ENCODE measurements at places on chromosomes 13 and 19.
A peak's percentile ranks its signal among the peaks of the same experiment; 100 is the strongest.

DNA sequence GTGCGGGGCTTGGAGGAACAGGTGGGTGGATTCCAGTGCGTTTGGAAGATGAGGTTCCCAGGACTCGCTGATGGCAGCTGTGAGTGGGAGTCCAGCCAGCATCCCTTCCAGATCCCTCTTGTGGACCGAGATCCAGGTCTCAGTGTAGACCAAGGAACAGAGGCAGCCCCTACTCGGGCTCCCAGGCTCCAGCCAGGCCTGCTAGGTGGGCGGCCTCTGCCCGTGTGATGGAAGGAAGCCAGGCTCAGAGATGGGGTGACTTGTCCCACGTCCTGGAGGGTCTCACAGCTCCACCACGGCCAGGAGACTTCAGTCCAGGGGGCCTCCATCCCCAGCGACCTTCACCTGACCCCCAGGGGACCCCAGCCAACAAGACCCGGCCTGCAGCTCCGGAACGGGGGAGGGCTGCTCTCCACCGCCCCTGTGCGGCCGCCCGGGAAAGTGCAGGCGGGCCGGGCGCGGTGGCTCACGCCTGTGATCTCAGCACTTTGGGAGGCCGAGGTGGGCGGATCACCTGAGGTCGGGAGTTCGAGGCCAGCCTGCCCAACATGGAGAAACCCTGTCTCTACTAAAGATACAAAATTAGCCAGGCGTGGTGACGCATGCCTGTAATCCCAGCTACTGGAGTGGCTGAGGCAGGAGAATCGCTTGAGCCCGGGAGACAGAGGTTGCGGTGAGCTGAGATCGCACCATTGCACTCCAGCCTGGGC lies 729 bp upstream of the MADCAM1 start:
- no peak for DNase-seq

DNA sequence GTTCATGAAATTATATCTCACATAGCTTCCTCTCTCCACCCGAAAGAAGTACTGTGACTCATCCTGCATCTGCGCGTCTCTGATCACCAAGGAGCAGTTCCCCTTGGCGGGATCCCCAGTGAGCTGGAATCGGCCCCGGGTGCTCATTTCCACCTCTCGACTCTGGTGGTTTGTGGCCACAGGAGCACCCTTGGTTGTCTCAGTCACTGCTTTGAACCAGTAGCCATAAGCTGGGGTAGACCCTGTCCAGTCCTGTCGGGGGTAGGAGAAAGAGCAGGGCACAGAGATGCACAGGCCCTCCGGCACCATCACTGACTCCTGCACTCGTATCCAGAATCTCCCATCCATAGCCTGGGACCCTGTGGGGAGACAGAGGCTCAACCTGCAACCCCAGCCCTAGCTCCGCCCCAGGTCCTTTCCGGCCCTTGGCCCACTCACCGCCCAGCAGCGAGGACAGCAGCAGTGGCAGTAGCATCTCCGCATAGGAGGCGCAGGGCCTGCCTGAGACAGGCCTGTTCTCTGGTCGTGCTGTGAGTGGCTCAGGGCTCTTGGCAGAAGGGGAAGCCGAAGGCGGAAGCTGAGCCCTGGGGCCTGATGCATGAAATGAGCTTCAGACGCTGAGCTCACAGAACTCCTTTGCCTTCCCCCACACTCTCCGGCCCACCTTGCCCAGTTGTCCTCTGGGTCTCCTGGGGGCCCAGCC lies at the start of gene SIGLEC10:
Gene SIGLEC10 (minus strand): TSS at position 536 of the 703 bp plus-strand sequence. CDS start 61 bp downstream, at position 475.
- peak; percentile 98 for DNase-seq

- no peak for DNase-seq
These were observed 82.8 kb upstream of the MRI1 start for GRCh38 chr19:13681509-13681908.

DNA sequence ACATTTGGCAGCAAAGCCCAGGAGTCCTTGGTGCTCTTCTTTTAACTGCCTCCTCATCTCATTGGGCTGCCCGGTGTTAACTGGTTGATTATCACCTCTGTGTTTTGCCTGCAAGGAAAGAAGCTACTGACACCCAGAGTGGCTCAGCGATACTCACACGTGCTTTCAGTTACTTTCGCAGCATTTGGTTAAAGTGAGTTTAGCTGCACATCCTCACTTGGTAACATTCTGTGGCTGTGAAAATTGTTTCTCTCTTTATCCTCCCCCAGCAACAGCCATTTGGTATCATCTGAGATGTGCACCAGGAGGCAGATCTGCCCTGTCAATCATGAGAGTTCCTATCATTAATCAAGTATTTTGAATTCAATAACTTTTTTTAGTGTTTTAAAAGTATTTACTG lies 44.6 kb upstream of the GPR183 start:
- no peak for DNase-seq

DNA sequence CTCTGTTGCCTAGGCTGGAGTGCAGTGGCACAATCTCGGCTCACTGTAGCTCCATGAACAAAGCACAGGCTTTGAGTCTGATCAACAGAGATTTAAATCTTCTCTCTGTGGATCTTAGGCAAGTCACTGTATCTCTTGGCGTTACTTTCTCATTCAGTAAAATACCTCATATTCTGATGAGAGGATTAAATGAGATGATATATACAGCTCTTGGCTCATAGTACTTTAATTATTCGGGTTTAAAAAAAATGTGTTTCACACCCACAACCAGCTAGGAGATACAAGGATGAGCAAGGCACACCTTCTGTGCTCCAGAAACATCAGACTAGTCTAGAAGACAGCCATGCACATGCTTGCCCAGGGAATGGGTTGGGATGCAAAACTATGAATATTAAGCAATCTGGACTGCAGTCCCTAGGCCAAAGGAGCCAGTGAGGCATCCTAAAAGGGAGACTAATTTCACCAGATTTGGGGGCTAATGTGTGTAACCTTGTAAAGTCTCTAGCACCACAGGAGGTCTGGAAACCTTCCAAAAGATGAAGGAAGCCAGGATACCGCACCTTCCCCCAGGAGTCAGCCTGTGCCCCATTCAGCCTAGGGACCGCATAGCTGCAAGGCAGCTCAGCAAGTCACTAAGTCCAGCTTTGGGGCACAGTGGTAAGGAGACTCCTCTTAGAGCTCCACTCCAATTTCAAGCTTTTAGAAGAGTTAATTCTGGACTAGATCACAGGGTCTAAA lies 2.5 kb downstream of the VPS36 start:
- DNase-seq, result peak; percentile 26

DNA sequence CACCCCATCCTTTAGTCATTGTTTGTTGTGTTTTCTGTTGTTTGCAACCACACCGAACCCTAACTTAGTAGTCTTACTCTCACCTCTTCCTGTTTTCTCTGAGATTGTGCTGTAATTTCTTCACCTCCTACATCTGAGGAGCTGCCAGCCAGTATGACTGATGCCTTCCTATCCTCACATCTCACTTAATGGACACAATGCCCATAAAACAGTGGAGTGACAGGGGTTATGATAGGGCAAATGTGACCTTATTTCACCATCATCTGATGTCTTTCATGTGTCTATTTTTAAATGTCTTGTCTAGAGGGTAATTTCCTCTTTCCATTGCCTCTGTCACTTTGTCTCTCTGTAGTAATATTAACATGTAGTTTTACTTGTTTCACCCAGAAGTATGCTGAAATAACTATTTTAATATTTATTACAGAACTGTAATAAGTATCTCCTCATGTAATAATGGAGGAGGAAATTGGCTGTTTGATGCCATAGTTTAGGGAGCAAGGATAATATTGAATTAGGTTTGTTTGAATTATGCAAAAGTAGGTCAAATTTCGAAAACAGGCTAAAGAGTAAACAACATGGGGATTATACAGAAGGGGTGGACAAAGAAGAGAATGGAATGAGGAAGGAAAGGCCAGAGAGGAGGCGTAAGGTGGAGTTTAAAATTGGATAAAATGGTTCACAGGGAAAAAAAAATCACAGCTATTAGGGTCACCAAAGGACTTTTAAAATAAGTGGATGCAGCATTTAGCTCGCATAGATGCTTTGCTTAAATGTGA lies 103.5 kb upstream of the SPRY2 start:
- no peak for DNase-seq

GRCh38 chr13:114055766-114056165 lies 76.7 kb downstream of the RASA3 start:
- no peak for DNase-seq

DNA sequence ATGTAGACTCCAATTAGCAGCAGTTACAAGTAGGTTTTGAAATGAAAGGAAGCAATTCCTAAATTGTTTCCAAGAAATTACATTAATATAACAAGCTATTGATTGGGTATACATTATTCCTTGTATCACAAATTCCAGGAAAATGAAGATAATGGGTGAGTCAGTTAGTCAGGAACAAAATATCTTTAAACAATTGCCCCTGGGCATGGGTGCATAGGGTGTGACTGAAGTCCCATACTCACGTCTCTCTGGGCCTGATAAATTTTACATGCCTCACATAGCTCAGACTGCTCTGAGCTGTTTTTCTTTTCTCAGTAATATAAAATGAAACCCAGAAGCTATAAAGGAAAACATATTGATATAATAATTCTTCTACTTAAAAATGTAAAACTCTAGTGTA lies 87.8 kb downstream of the FNDC3A start:
- DNase-seq, result no peak

DNA sequence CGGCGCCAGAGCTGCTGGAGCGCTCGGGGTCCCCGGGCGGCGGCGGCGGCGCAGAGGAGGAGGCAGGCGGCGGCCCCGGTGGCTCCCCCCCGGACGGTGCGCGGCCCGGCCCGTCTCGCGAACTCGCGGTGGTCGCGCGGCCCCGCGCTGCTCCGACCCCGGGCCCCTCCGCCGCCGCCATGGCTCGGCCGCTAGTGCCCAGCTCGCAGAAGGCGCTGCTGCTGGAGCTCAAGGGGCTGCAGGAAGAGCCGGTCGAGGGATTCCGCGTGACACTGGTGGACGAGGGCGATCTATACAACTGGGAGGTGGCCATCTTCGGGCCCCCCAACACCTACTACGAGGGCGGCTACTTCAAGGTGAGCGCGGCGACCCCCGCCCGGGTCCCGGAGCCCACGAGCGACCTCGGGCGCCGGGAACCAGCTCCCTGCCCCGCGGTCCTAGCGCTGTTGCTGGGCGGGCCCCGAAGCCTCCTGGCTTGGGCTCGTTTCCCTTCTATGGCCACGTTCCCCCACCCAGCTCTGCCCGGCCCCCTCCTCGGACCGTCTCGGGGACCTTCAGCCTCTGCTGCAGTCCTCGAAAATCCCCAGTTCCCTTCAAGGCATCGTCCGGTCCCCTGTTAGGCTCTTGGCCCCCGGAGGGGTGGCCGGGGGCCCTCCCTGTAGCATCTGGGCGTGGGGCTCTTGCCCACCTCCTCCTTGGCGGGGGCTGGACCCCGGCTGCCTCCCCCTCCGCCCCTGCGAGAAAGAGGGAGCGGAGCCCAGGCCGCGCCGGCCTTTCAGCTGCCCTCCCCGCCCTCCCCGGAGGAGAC lies at the start of gene CDC34:
Gene CDC34 (plus strand): TSS at position 8 of the 808 bp plus-strand sequence. CDS start 172 bp downstream, at position 180.
- peak; percentile 67 for DNase-seq

DNA sequence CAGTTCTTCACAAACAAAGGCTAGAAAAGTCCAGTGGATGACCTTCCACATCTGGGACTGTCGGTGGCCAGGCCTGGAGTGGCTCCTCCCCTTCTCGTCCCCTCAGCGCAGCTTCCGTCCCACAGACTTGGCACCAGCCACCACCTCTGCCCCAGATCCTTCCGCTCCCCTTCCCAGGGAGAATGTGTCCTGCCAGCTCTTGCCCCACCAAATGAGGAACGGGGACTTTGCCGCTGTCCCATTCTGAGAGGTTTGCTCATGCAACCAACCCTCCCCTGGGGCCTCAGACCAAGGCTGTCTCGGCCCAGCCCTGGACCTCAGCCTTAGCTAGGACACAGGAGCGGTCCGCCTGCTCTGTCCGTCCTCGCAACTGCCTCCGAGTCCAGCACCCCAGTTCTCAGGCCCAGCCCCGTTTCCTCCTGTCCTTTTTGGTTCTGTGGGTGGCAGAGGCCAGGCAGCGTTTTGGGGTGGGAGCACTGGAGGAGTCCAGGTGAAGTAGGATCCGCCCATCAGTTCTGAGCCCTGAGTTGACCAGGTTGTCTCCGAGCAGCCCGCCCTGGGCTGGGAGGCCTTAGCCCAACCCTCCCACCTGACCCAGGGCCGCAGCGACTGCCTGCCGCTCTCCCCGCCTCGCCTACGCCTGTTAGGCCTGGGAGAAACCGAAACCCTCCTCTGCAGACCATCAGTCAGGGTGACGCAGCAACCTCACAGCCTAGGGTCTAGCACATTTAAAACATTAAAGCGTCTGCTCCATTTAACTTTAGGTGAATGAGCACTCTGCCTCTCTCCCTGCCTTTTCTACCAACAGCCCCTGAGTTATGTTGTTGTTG lies 284.3 kb downstream of the FOXO1 start:
- DNase-seq, result no peak

DNA sequence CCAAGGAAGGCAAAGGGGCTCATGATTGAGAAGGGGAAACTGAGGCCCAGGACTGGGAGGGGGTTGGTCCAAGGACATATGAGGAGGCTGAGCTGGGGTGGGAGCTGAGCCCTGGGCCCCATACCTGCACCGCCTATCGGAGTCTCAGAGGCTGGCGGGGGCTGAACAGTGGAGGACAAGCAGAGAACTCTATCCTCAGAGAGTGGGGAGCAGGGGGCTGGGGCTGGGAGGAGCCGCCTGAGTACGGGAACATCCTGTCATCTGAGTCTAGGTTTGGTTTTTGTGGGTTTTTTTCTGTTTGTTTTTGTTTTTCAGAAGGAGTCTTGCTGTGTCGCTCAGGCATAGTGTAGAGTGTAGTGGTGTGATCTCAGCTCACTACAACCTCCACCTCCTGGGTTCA lies 6.2 kb downstream of the ARRDC2 start:
- no peak for DNase-seq

DNA sequence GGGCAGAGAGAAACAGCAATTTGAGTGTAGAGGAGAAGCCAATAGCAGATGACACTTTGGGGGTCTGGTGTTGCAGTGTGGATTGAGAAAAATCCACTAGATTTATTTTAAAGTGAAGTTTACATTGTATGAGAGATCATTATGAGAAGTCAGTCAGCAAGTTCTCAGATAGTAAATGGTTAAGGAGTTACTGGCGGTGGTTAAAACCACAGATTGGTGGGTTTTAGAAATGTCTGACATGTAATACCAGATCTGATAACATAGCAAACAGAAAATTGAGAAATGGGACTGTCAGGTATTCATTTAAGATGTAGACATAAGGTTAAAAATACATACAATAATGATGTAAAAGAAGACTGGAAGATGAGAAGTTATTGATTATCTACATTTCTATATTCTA lies 7.2 kb downstream of the ABHD13 start:
- no peak for DNase-seq

GRCh38 chr13:24304620-24305019 lies 4.8 kb upstream of the C1QTNF9 start:
- DNase-seq, result no peak

DNA sequence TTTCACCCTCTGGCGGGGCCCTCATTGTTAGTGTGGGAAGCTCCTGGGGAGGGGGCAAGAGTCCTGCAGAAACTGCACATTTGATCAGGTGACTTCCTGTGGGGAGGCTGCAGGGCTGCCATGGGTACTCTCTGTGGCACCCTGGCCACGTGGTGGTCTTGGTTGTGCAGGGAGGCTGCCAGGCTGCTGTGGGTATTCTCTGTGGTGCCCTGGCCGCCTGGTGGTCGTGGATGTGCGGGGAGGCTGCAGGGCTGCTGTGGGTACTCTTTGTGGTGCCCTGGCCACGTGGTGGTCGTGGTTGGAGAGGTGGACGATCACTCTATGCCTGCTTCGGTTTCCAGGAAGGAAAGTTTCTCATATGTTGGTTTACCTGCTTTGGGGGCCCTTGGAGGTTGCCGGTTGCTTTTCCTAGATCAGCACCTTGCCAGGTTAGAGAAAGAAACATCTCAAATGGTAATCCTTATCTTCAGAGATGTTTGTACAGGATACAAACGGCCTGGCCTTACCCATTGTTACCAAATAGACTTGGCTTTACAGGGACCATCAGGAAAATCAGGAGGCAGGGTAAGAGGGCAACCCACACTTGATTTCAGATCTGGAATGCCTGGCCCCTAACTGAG lies 22.9 kb downstream of the TEX29 start:
- no peak for DNase-seq

- no peak for DNase-seq
These were observed 10.9 kb downstream of the POLR2E start for GRCh38 chr19:1084024-1084868.
